ENCODE measurements at places on chromosomes 3 and 15. TPM values are rescaled to one million over a fixed set of nuclear protein-coding genes. Genes with fewer than 3 reads are reported as not detected.

Gene PARP15
- not detected for total RNA-seq

Gene RARB
- total RNA-seq = 9.5 TPM

Gene IQCH
- 1.4 TPM for total RNA-seq

Gene OR5K2
- total RNA-seq = not detected

Gene CLDN16
- 0.03 TPM for total RNA-seq

Gene CLDN18
- total RNA-seq = not detected

Gene LRRC34
- total RNA-seq = not detected

Gene ITGA11
- 7.5 TPM for total RNA-seq

Gene CCR9
- 0.03 TPM for total RNA-seq

Gene ALDH1A3
- total RNA-seq = 14.5 TPM

Gene C3orf52
- total RNA-seq = 11.7 TPM

Gene GXYLT2
- total RNA-seq = 1.1 TPM

Gene SLC51A
- not detected for total RNA-seq

Gene P2RY12
- total RNA-seq = not detected

Gene GOLGA6L4
- 1.2 TPM for total RNA-seq

Gene TMEM40
- total RNA-seq = 0.15 TPM

Gene DAZL
- total RNA-seq = not detected

Gene LNP1
- total RNA-seq = 0.77 TPM

Gene TNFAIP8L3
- total RNA-seq = 34.7 TPM

Gene LRRK1
- 18.1 TPM for total RNA-seq

Gene GOLGA8S
- 0.08 TPM for total RNA-seq

Gene TMEM45A
- 2.2 TPM for total RNA-seq

Gene PLA2G4E
- 0.03 TPM for total RNA-seq

Gene OR5H6
- not detected for total RNA-seq

Gene SCAMP2
- total RNA-seq = 66.5 TPM

Gene LRRC15
- 0.09 TPM for total RNA-seq

Gene PPARG
- 43.6 TPM for total RNA-seq

Gene ARGFX
- total RNA-seq = not detected

Gene FAM107A
- 0.17 TPM for total RNA-seq

Gene HCN4
- 0.31 TPM for total RNA-seq

Gene MGLL
- total RNA-seq = 65.1 TPM

Gene NEO1
- 31.1 TPM for total RNA-seq

Gene LIPH
- total RNA-seq = 5.1 TPM

Gene GRIP2
- total RNA-seq = 1.2 TPM

Gene GOLGA8J
- not detected for total RNA-seq

Gene LZTFL1
- total RNA-seq = 18.3 TPM

Gene HTR3D
- total RNA-seq = not detected

Gene CCR4
- total RNA-seq = 0.06 TPM

Gene C3orf85
- total RNA-seq = not detected

Gene GPR160
- total RNA-seq = 1.9 TPM

Gene AMT
- total RNA-seq = 0.38 TPM

Measured in A549 treated with Hydrocortisone at 1 μM for 4 hours (cell line).